IMR-90 (cell line): ENCODE measurements at places on chromosomes 16 and 17.

DNA sequence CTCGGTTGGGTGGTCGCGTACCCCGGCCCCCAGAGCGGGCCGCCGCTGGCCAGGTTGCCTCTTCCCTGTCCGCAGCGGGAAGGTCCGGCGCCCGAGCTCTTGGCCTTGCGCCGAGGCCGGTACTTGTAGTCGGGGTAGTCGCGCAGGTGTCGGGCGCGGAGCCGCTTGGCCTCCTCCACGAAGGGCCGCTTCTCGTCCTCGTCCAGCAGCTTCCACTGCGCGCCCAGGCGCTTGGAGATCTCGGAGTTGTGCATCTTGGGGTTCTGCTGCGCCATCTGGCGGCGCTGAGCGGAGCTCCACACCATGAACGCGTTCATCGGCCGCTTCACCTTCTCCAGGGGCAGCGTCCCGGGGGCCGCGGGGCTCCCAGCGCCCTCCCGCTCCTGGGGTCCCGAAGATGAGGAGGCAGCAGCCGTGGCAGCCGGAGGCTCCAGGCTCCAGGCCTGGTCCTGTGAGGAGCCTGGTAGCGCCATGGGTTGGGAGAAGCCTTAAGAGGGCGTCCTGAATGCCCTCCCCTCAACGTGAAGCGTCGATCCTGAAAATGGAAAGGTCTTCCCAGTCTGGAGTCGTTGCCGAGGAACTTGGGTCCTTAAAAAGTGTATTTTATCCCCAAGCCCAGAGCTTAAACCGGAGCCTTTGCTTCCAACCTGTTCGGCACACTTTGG, 558 bp downstream of the SOX15 start:
- peak; percentile 83 for DNase-seq

GRCh38 chr17:8283356-8283755, 5.1 kb upstream of the RANGRF start:
- no peak for DNase-seq

- no peak for DNase-seq
Observed at GRCh38 chr16:50557046-50557445, 8.8 kb downstream of the NKD1 start.

DNA sequence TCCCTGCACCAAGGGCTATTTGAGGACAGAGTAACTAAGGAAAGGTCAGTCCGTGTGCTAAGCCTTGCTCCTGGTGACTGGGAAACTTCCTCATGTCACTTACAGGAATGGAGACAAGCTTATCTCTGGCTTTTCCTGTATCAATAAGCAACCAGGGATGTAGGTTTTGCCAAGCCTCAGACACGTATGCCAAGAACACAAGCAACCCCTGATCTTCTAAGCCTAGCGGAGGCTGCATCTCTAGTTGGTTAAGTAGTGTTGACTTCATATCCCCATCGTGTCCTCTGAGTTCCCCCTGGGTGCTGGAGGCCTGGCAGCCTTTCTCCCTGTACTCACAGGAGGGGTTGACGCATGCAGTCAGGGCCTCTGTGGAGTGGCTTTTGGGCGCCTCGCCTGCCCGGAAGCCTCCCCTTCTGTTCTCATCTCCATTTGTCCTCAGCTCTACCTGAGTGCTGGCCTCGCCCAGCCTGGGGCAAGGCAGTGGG, 1.4 kb upstream of the C1QTNF1 start:
- no peak for DNase-seq

GRCh38 chr17:83195330-83196023, 116.1 kb downstream of the METRNL start:
- no peak for DNase-seq

DNA sequence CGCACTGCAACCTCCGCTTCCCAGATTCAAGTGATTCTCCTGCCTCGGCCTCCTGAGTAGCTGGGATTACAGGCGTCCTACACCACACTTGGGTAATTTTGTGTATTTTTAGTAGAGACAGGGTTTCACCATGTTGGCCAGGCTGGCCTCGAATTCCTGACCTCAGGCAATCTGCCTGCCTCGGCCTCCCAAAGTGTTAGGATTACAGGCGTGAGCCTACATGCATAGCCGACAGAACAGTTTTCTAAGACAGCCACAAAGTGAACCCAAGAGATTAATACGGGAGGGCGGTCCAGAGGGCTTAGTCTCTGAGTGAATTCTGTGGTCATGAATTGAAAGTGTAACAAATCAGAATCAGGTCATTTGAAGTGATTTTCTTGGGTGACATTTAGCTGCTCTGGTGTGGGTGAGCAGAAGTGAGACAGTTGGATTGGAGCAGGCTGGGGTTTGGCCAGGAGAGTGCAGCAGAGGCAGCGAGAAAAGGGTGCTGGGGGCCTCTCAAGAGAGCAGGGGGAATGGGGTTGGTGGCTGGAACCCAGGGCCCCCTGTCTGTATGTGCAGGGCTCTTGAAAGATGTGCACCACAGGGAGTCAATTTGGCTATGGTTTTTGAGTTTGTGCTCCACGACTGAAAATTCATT, 231.4 kb upstream of the WSCD1 start:
- DNase-seq: no peak

DNA sequence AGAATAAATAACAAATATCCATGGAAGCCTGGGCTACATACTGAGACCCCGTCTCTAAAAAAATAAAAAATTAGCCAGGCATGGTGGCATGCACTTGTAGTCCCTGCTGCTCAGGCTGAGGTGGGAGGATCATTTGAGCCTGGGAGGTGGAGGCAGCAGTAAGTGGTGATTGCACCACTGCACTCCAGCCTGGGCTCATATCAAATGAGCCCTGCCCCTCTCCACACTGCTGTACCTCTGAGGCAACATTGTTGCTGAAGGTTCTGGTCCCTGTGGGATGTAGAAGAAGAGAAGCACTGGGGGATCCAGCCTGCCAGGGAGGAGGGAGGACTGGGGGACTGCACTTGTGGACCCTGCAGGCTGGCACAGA, 11.4 kb upstream of the ARHGAP23 start:
- no peak for DNase-seq

GRCh38 chr16:72786606-72787005, 261.3 kb downstream of the ZFHX3 start:
- no peak for DNase-seq

DNA sequence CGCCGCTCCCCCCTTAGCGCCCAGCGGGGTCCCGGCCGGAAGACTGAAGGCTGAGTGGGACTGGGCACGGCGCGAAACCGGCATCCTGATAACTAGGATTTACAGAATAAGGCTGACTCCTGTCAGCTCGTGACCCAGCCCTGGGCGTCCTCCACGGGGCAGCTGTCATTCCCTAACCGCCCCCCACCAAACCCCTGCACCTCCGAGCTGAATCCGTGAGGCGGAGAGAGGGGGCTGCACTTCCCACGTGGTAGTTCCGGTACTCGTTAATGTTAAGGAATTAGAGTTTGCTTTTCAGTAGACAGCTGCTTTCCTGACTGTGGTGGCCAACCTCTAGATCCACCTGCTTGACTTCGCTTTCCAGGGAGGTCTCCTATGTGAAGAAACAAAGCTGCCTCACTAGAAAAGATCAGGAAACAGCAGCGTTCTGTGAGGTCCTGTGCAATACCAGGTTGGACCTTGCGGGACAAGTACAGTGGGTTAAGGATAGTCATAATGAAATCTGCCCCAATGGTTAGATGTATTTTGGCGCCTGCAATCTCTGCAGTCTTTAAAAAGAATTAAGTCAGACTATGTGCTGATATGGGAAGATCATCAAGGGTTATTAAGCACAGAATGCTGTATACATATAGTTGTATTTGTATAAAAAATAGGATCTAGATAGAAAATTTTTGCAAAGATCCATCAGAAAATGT, 1.1 kb upstream of the WBP2 start:
- peak; percentile 31 for DNase-seq

DNA sequence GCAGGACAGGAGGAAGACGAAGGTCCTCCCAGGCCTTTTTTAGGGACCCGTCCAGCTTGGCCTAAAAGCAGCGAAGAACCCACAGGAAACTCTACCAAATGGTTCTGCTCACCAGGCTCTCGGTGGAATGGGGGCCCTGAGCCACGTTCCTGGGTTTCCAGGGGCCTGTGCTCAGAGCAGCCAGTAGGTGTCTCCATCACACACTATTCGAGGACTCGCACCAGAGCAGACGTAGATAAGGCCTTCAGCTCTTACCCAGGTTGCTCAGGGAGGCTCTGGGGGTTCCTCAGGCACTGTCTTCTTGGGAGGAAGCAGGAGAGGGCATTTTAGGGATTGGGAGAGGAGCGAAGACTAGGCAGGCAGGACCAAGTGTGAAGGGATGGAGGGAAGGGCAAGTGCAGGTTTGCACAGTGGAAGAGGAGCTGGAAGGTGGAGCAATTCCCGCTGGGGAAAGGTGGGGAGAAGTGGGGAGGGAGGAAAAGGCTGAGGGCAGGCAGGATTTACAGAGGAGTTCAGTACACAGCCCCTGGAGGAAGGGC, 157.1 kb downstream of the RGS9 start:
- peak; percentile 71 for DNase-seq

- DNase-seq: no peak
Observed at GRCh38 chr17:41663451-41664171, 25.1 kb upstream of the EIF1 start.

- no peak for DNase-seq
Observed at GRCh38 chr17:41013181-41013580, 4.3 kb upstream of the KRTAP3-1 start.

DNA sequence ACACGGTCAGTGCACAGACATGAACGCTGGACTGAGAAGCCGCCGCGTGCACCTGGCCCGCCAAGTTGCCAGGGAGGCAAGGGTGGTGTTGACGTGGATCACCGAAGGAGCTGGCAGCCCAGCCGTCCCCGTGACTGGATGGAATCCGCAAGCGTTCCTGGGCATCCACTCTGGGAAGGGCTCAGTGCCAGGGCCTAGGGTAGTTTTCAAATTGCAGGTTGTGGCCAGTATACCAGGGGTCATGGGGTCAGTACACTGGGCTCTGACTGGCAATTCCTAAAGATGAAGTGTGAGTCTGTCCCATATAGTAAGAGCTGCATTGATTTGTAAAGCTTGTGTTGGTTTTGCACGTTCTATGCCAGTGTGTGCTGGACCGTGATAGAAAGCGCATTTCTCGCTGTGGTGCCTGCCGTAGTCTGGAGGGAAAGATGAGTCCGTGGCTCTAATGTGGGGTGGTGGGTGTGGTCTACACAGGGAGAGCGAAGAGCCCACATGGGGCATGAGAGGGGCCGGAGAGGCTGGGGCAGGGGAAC, 21.1 kb upstream of the METRNL start:
- DNase-seq: no peak

DNA sequence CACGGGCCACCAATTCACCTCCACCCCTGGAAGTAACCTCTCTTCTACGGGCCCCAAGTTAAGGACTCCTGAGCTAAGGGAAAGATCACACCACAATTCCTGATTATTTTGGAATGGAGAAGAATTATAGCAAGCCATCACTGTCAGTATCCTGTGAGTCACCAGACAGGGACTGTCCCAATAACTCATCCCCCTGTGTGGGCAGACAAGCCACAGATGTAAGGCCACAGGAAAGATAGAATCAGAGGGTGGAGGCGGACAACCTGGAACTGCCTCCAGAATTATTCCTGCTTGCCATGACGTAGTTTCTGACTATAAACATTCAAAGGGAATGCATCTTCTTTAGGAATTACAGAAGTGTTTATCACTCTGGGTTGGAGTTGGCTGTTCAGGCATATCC, 5.8 kb upstream of the MYO1D start:
- peak; percentile 32 for DNase-seq

DNA sequence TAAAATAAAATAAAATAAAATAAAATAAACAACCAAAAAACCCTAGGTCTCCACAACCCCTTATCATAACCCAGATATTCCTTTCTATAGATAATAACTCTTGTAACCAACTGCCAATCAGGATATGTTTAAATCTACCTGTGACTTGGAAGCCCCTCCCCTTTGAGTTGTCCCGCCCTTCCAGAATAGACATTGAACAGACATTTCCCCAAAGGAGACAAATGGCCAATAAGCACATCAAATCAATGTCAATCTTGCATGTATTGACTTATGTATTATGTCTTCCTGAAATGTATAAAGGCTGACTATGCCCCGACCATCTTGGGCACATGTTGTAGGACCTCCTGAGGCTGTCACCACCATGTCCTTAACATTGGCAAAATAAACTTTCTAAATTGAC, 1.5 kb upstream of the MAPK7 start:
- DNase-seq: no peak

DNA sequence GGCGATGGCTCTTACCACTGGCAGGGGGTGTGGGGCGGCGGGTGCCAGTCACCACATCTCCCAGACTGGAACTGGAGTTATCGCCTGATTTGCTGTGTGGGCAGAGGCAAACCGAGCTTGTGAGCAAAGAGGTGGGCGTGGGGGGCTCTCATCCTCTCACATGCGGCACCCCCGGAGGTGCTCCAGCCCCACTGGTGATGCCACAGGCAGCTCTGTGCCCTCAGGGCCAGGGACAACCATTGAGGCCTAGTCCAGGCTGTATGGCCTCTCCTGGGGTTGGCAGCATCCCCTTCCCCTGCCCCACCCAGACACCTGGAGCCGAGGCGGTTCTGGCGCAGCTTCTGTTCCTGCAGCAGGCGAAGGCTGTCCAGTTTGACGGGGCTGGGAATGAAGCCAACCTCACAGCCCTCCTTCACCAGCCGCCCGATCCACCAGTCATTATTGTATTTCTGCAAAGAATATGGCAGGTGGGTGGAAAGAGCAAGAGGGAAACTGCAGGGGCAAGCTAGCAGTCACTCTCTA, 10.9 kb downstream of the CACNB1 start:
- DNase-seq: no peak

GRCh38 chr17:27602721-27603420, 28.1 kb upstream of the LGALS9 start:
- peak; percentile 62 for DNase-seq

- no peak for DNase-seq
Observed at GRCh38 chr17:76469076-76469990, 1.9 kb downstream of the AANAT start.

- DNase-seq: no peak
Observed at GRCh38 chr16:12317856-12318537, 341.5 kb downstream of the SNX29 start.

DNA sequence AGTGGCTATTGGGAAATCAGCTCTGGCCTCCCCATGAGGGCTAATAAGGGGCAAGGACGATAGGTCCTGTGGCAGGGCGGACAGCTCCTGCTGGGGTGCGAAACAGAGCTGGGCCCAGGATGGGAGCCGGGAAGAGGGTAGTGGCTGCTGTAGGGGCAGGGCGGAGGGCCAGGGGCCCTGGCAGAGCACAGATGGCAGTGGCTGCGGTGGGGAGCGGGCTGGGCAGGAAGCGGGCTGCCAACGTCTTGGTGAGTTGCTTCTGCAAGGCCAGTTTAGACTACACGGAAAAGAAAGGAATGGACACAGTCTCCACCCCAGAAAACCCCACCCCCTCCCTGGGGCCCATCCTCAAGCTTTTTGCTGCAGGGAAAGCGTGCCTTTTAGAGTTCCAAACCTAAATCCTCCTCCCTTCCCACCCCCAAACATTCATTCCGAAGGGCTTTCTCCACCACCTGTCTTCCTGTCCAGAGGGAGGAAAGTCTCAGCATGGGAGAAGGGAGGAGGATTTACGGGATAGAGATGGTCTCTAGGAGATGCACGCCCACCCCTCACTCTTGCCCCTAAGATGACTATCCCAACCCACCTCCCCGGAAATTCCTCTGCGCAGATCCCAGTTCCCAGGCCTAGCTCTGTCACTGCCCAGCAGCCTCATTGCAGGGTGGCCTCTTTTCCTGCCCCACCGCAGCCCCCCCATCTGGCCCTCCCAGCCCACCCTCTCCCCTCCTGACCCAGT, 7.1 kb downstream of the NKIRAS2 start:
- no peak for DNase-seq
